ENCODE measurements at places on chromosomes 5 and 9.

DNA sequence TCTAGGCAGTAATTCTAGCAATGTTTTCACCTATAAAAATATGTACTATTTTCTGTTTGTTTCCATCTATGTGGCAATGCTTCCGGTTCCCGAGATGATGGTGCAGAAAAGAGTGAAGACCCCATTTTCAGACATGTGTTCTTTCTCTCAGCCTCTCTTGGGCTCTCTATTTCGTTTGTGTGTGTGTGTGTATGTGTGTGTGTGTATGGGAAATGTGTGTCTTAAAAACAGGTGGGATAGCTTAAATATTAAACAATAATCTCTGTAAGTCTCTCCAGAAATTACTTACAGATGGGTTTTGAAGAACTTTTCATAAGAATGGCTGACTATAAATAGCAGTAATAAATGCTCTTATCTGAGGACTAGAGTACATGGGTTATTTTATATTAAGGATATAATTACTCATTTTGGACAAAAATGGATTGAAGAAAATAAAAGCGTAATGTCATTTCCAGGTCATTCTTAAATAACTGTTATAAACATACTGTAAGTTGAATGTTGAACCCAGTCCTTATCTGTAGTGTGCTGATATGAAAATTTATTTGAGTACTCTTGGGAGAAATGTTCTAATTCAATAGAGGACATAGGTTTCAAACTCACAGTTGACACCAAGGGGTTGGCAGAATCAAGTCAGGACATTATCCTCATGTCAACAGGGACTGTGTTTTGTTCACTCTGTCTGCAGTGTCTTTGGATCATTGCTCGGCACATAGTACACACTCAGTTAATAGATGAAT lies 31.1 kb downstream of the PCSK5 start:
- DNase-seq, result no peak

DNA sequence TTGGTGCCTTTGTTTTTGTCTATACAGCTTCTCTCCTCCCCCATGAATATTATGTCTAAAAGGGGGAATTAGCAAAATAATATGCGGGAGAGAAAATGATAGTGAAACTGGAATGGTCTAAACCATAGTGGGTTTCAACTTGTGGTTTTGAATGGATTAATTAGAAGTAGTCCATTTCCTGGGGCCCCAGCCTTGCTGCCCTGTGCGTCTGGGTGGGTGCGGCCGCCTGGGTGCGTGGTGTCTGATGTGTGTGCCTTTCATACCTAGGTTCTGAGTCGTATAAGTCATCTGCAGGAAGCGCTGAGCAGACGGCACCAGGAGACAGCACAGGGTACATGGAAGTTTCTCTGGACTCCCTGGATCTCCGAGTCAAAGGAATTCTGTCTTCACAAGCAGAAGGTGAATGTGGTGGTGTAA lies 120.0 kb upstream of the CACNA1B start:
- no peak for DNase-seq

- no peak for DNase-seq
Measured at GRCh38 chr9:114856215-114856941, 50.5 kb upstream of the TNFSF15 start.

DNA sequence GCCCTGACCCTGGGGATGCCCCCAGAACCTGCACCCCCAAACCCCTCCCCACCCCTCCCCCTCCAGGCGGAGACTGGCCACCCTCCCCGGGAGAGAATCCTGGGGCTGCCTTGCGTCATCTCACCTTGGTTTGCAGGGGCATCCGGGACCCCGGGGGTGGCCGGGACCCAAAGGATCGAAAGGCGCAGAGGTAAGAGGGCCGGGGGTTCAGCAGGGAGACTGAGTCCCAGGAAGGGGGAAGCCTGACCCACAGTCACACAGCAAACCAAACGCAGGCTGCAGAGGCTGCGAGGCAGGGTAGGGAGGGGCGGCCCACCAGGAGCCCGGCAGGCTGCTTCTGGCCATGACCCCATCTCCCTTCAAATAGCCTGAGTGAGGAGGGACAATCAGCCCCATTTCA lies 33.8 kb upstream of the ORM1 start:
- DNase-seq, result no peak

DNA sequence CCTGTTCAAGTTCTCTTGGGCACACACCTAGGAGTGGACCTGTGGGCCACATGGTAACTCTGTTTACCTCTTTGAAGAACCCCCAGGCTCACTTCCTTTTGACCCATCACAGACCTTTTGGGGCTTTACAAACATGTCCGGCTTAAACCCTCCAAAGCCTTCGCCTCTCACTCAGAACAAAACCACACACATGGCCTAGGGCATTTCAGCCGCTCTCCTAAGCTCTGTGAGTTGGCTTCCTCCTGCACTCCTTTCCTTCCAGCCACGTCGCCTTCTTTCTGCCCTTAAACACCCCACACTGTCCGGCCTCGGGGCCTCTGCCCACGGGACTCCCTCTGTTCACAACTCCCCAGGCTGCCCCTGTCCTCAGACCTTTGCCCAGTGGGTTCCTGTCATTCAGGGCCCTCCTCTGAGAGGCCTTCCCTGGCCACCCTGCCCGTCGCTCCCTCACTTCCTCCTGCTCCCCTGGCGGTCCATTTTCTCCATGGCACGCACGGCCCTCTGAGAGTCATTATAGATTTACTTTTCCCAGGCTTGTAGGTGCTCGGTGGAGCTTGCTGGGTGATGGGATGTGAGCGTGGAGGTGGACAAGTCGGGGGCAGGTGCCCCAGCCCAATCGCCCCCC lies 1.9 kb downstream of the DOK3 start:
- DNase-seq, result no peak

DNA sequence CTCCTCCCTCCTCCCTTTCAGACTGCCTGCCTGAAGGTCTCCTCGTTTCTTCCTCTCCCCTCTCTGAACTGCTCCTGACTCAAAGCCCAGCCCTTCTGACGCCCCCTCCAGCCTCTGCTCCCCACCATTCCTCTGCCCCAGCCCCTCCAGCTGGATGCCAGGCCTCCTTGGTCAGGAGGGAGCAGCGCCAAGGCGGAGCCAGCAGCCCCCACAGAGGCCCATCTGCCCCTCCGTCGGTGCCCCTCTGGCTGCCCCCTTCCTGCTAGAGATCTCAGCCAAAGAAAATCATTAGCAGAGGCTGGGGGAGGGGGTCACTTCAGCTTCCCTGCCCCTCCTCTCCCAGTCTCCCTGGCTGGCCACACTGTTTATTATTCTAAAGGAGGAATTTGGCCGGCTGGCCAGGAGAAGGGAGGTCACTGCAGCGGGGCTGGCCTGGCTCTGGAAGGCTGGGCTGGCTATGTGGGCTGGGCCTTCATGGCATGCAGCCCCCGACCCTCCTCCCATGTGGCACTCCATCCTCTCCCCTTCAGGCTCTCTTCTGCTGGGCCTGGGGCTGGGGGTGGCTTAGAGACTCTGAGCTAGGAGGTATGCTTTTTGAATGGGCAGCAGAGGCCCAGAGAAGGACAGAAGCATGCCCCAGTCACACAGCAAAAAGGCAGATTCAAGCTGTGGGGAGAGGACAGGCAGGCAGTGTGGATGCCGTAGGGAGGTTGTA lies 16.9 kb downstream of the PDGFRB start:
- DNase-seq, result no peak

DNA sequence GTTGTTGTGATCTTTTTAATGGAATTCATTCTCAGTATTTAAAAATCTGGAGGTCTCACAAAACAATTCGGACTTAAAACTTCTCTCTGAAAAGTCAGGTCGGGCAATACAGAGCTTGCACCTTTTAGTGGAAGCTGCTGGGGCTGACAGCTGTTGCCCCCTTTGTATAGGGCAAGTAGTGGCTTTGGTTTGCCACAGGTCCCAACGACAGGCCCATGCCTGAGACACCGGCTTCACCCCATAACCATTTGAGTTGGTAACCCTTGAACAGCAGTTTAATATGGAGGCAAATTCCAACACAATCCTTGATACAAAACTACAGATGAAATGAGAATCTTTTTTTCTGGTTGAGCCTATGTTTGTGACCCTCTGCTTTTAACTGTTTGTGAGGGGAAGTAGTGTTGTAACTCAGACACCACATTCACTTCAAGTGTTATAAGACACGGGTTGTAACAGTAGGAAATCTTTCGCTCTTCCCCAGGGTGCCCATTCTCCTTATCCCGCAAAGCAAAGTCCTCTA lies 752 bp upstream of the GLRX start:
- no peak for DNase-seq

GRCh38 chr5:74040065-74040551 lies 414.1 kb downstream of the ARHGEF28 start:
- no peak for DNase-seq

DNA sequence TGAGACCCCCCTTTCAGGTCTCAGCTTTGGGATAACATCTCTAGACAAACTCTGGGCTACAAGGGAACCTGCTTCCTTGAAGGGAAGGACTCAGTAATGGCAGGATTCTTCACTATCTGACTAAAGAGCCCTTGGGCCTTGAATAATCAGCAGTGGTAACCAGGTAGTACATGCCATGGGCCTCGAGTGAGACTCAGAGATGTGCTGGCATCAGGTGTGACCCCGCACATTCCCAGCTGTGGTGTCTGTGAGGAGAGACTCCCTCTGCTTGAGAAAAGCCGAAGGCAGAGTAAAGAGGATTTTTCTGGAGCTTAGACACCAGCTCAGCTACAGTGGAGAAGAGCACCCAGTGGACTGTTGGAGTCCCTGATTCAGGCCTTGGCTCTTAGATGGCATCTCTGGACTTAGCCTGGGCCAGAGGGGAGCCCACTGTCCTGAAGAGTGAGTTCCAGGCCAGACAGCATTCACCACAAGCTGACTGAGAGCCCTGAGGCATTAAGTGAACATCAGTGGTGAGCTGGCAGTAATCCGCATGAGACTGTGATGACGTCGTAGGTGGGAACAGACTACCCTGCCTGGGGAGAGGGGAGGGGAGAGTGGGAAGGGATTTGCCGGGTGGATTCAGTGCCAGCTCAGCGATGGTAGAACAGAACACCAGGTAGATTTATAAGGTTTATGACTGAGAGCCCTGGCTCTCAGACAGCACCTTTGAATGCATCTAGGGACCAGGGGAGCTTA lies 5.3 kb upstream of the ZNF782 start:
- DNase-seq, result no peak

DNA sequence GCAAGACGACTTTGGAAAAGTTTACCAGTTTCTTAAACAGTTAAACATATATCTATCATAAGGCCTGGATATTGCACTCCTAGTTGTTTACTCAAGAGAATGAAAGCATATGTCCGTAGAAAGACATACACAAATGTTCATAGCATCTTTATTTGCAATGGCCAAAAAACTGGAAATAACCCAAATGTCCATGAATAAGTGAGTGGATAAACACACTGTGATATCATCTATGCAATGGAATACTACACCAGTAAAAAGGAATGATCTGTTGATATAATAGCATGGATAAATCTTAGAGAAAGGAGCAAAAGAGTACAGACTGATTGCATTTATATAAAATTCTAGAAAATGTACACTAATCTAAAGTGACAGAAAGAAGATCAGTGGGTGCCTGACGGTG lies 28.0 kb upstream of the VCAN start:
- DNase-seq, result no peak

DNA sequence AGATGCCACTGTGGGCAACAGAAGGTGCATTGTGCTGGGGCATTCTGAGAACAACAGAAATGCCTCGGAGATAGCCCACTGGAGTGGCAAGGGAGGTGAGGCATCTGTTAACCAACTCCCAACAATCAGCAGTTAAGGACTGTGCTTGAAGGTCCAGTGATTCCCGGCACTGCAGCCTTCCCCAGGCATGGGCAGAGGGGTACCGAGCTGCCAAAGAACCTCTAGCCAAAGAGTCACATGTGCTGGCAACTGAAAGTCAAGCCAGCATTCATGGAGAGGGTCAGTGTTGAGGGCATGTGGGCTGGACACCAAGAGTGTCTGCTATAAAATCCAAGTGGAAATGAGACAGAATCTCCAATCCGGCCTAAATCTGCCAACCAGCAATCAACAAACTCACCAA lies 149.6 kb downstream of the ASTN2 start:
- no peak for DNase-seq

DNA sequence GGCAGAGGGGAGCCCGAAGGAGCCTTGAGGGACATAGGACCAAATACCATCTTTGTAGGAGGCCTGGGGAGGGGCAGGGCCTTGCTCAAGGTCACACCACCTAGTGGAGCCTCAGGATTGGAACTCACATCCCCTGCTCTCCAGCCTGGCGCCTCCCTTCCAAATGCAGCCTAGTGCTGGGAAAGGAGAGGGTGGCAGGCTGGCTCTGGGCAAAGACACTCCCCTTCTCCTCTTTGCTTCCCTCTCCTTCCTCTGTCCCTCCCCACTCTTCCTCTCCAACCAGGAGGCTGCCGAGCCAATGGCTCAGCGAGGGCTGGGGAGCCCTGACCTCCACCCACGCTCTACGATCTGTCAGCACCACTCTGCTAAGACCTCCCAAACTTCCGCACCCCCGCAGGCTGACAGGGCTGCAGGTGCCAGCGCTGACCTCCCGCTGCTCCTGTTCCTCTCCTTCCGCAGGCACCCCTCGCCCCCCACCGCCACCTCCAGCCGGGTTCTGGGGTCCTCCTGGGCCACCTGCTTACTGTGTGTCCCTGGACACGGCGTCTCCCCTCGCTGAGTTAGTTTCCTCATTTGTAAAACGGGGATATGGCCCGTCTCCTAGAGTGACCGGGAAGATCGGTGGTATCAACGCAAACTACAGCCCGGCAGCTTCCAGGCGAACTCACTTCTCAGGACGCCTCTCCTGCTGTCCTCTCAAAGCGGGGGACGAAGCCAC lies 52.9 kb downstream of the C9orf50 start:
- no peak for DNase-seq

- no peak for DNase-seq
Measured at GRCh38 chr9:126295082-126295477, 31.5 kb upstream of the MVB12B start.

DNA sequence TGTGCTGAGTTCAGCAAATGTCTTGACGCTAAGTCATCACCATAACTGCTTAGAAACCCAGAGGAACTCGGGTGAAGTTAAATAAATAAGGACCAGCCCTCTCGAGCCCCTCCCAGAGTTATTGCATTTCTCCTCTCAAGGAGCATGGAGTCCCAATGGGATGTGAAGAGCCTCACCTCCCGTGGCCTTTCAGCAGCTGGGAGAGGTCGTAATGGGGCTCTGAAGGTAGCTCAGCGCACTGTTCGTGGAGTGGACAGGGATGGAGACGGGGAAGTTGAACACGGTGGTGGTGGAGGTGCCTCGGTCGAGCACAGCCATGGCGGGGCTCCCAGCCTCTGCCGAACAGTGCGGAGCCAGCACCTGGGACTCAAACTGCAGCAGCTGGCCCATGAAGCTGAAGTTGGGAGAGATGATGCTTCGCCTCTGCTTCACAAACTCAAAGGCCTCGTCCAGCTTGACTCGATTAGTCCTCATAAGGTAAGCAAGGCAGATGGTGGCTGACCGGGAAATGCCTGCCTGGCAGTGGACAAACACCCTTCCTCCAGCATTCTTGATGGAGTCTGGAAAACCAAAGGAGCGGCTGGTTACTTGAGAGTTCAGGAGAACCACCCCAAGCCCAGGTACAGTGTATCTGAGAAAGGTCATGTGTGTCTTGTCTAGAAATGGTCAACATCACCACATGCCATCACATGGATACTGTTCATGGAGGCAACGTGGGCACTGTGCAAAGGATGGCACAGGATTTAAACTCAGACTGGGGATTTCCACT lies 2.2 kb downstream of the DUSP1 start:
- DNase-seq, result peak; percentile 45

GRCh38 chr9:100602342-100602801 lies 24.5 kb downstream of the CAVIN4 start:
- DNase-seq, result no peak

GRCh38 chr9:28234133-28234893 lies 661.0 kb upstream of the C9orf72 start:
- DNase-seq, result no peak

- no peak for DNase-seq
Measured at GRCh38 chr9:6184749-6185645, 30.6 kb upstream of the IL33 start.

GRCh38 chr5:71757590-71758543 lies 38.8 kb downstream of the CARTPT start:
- DNase-seq, result peak; percentile 38

- no peak for DNase-seq
Measured at GRCh38 chr5:39415201-39415600, 9.6 kb downstream of the DAB2 start.

Measured in activated T-cell treated with anti-CD3 and anti-CD28 coated beads, Interleukin-2, amount 50 U/mL, for 1 hour (primary cell).